ENCODE measurements at places on chromosomes 2 and 18. TPM values are rescaled to one million over a fixed set of nuclear protein-coding genes. Genes with fewer than 3 reads are reported as not detected.

The MAL gene
- 116 TPM for total RNA-seq

The SCLY gene
- total RNA-seq = 31.0 TPM

The PAX8 gene
- total RNA-seq = 0.82 TPM

The GPR45 gene
- not detected for total RNA-seq

The SDC1 gene
- not detected for total RNA-seq

The PASK gene
- total RNA-seq = 550 TPM

The CCDC68 gene
- not detected for total RNA-seq

The CCDC141 gene
- total RNA-seq = 26.8 TPM

The POTEI gene
- total RNA-seq = not detected

The NFE2L2 gene
- 96.9 TPM for total RNA-seq

The HNRNPA3 gene
- 158 TPM for total RNA-seq

The ANKRD36B gene
- total RNA-seq = 78.7 TPM

The GALNT1 gene
- 42.4 TPM for total RNA-seq

The MSH6 gene
- total RNA-seq = 41.7 TPM

The NTSR2 gene
- not detected for total RNA-seq

The ZNF516 gene
- 25.7 TPM for total RNA-seq

The ERCC3 gene
- 65.8 TPM for total RNA-seq

The GYPC gene
- total RNA-seq = 152 TPM

The FOXD4L1 gene
- 0.41 TPM for total RNA-seq

The TGFA gene
- 1.3 TPM for total RNA-seq

The NCKAP5 gene
- total RNA-seq = not detected

The LYPD6 gene
- total RNA-seq = not detected

The TAF4B gene
- 17.4 TPM for total RNA-seq

The LRATD1 gene
- not detected for total RNA-seq

The TEX261 gene
- total RNA-seq = 58.1 TPM

The ID2 gene
- total RNA-seq = 67.6 TPM

The PRKCE gene
- 20.2 TPM for total RNA-seq

The SIX3 gene
- total RNA-seq = not detected

The TXNDC2 gene
- total RNA-seq = not detected

The STARD6 gene
- total RNA-seq = not detected

The FBXO41 gene
- total RNA-seq = 28.0 TPM

The IL18R1 gene
- total RNA-seq = 0.39 TPM

The ARHGEF33 gene
- 1.0 TPM for total RNA-seq

The APCDD1 gene
- not detected for total RNA-seq
